ENCODE measurements at places on chromosomes 12 and 14. TPM values are rescaled to one million over a fixed set of nuclear protein-coding genes. Genes with fewer than 3 reads are reported as not detected.
A peak's percentile ranks its signal among the peaks of the same experiment; 100 is the strongest.

GRCh38 chr12:72025524-72025923 is 86.9 kb downstream of the TPH2 start:
- peak; percentile 16 for DNase-seq

- DNase-seq = peak; percentile 68
These were observed 69.6 kb upstream of the AEBP2 start for GRCh38 chr12:19369691-19370148.

DNA sequence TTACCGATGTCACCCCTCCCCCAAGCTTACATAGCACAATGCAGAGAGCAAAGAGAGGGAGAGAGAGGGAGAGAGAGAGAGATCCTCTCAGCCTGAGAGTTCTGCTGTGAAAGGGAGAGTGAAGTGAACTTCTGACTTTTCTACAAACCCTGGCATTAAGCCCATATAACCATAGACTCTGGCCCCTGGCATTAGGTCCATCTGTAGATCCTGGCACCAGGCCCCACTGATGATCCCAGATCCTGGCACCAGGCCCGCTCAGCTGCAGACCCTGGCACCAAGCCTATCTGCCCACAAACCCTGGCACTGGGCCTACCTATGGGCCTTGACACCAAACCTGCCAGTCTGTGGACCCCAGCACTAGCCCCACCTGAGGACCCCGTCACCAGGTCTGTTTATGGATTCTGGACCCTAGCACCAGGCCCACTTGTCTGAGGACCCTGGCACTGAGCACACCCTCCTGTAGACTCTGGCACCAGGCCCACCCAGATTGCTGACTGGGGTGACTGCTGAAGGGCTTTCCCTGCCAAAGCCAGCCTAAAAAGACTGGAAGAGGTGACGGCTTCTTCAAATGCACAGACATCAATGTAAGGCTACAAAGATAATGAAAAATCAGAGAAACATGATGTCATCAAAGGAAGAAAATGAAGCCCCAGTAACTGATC is 14.5 kb upstream of the KRT83 start:
- DNase-seq = no peak

DNA sequence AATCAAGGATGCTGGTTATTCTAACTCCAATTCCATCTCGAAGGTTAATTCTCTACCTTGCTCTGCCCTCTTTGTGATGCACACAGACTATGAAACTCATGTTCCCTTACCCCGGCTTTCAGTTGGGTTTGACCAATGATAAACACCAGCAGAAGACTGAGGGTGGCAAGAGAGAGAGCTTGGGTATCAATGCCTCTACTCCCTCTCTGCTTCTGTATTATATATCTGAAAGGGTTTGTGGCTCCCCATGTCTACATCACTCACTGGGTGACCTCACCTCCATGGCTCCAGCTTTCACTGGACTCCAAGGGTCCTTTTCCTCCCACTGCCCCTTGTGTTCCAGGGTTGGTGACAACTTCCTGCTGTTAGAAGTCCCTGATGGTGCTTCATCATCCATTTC is 659.0 kb upstream of the TBX3 start:
- no peak for DNase-seq

- DNase-seq = no peak
These were observed 13.3 kb upstream of the BDKRB2 start for GRCh38 chr14:96191353-96191752.

DNA sequence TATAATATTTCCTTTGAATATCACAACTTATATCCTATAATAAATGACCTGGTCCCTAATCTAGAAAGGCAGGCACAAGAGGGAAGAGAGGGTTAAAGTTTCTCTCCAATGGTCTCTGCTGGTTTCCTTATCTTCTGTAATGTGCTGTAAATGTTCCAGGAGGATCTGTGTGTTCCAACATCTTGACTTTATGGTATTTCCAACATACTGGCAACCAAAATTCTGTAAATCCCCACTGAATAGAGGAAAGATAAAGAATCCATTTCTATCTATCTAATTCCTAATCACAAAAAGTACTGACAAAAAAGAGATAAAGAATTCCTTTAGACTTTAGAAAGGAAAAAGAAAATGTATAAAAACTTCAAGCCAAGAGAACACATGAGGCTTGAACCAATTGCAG is 146.4 kb upstream of the CCDC198 start:
- DNase-seq = no peak

DNA sequence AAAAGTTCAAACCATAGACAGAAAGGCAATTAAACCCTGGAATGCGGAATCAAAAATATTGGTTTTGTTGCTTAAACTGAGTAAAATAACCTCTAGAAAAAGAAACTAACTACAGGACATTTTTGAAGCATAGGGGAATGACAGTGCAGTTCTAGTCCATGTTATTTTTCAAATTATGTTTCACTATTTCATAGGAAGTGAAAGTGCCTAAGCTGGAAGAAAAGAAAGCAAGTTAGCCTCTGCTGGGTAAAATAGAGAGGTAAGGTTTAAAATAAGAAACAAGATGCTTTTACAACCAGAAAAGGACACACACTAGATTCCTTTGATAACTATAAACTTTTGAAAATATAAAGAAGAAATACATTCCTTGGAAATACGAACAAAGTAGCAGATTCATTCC is 1.1 kb downstream of the CLECL1 start:
- no peak for DNase-seq

DNA sequence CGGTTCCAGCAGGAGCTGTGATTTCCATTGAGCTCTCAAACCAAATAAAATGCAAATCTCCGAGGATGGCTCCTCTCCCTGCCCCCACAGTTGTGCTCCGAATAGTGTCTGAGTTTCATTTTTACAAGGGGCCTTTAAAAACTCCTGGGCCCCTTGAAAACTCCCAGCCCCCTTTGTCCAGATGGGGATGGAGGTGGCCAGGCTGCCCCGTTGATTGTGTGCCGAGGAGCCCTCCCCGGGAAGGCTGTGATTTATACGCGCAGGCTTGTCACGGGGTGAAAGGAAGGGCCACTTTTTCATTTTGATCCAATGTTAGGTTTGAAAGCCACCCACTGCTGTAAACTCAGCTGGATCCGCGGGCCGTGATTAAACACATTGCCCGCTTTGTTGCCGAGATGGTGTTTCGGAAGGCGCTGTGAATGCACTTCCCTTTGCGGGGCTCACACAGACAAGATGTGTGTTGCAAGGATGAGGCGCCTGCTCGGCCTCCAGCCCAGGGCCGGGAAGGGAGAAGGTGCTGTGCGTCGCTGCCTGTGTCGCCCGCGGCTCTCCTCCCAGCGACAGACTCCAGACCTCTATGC is 98.8 kb downstream of the TMEM132C start:
- DNase-seq = no peak

DNA sequence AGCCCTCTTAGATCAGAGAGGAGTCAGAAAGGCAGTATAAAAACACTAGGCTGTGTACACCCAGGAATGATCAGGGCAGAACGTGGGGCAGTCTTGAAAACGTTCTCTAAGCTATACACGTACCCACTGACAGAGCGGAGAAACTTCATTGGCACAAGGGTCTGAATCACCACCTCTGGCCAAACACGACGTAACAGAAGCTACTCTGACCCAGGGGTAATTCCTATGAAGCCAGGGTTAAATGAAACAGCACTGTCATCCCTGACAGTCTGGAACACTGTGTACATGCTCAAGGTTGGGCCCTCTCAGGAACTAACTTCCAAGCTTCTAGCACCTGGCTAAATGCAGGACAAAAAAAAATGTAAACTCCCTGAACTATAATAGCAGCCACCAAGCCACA is 38.4 kb downstream of the PARP11 start:
- no peak for DNase-seq

- peak; percentile 96 for DNase-seq
These were observed 190.4 kb downstream of the PPM1H start for GRCh38 chr12:62744551-62744950.

DNA sequence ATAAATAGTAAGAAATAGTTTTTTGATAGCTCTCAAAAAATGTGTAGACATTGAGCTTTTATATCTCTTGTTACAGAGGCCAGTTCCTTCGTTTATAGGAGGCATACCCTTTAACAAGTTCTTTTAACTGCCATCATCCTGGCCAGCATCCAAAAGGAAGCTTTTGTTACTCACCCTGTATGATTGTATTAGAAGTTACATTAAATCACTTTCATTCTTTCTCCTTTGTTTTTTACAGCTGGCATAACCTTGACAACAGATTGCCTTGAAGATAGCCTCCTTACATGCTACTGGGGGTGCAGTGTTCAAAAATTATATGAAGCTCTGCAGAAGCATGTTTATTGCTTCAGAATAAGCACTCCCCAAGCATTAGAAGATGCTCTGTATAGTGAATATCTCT is 20.1 kb downstream of the CGRRF1 start:
- DNase-seq = peak; percentile 40

- peak; percentile 91 for DNase-seq
These were observed 820 bp upstream of the SMAGP start for GRCh38 chr12:51270951-51271518.

GRCh38 chr12:47997321-47997720 is 7.0 kb downstream of the COL2A1 start:
- DNase-seq = no peak

GRCh38 chr12:70812136-70812535 is 108.4 kb downstream of the PTPRR start:
- no peak for DNase-seq

- no peak for DNase-seq
These were observed 27.6 kb downstream of the ETV6 start for GRCh38 chr12:11677093-11677492.

GRCh38 chr12:58504143-58504938 is 416.0 kb downstream of the LRIG3 start:
- DNase-seq = peak; percentile 30

GRCh38 chr14:63492391-63492790 is 50.8 kb downstream of the PPP2R5E start:
- DNase-seq = peak; percentile 24

DNA sequence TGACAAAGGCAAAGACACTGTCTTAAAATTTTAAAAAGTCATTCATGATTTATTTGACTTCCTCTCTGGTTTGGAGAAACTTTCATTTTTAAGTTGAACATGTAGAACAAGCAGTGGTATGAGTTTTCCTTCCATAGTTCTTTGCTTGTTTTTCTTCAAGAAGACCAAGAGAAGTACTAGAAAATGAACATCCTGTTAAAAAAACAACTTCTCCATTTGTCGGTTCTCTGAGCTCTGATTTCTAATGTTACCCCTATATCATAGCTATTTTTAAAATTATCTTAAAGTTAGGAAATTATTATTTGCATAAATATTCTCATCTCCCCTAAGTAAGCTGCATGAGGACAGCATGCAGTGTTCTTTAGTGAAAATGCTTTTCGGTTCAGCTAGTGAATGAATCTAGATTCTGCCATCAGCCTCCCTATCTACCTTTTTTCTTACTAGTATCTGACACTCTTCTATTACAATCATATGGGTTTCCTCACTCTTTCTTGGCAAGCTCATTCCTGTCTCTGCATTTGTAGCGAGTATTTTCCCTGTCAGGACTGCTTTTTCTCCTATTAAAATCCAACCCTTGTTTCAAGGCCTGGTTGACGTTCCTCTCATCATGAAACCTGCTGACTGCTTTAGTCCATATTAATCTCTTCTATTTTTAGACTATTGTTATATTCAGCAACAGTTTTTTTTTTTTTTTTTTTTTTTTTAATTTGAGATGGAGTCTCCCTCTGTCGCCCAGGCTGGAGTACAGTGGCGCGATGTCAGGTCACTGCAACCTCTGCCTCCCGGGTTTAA is 15.8 kb downstream of the DIP2B start:
- no peak for DNase-seq

- no peak for DNase-seq
These were observed 265.6 kb upstream of the FAR2 start for GRCh38 chr12:28883406-28883997.

DNA sequence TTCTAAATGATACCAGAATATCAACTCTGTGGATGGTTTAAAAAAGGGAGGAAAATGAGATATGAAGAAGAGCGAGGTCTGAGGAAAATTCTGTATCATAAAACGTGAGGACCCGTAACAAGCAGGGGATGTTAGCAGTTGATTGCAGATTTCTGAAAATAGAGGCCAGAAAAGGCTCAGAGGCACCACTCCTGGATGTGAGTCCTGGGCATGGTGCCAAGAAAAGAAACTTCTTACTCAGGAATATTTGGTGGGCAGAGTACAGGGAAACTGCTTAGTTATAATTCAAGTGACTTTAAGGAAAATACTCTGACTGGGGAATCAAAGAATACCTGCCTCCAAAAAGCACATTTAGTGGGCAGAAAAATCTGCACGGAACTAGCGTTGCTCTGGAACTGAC is 85.5 kb downstream of the PRICKLE1 start:
- no peak for DNase-seq

DNA sequence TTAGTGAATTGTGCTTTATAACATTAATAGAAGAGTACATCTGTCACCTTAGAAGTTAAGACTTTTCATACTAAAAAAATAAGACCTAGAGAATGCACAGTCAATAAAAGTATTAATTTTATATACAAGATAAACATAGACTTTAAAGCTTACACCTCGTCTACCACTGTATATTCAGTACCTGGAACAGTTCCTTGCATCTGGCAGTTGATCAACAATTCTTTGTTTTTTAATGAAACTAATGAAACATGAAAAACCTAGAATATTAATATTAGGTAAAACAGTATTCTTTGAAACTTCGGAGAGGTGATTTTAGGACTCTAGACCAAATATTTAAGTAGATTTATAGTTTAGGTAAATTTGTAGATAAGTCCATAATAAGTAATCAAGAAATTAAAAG is 4.3 kb downstream of the GOLT1B start:
- no peak for DNase-seq

DNA sequence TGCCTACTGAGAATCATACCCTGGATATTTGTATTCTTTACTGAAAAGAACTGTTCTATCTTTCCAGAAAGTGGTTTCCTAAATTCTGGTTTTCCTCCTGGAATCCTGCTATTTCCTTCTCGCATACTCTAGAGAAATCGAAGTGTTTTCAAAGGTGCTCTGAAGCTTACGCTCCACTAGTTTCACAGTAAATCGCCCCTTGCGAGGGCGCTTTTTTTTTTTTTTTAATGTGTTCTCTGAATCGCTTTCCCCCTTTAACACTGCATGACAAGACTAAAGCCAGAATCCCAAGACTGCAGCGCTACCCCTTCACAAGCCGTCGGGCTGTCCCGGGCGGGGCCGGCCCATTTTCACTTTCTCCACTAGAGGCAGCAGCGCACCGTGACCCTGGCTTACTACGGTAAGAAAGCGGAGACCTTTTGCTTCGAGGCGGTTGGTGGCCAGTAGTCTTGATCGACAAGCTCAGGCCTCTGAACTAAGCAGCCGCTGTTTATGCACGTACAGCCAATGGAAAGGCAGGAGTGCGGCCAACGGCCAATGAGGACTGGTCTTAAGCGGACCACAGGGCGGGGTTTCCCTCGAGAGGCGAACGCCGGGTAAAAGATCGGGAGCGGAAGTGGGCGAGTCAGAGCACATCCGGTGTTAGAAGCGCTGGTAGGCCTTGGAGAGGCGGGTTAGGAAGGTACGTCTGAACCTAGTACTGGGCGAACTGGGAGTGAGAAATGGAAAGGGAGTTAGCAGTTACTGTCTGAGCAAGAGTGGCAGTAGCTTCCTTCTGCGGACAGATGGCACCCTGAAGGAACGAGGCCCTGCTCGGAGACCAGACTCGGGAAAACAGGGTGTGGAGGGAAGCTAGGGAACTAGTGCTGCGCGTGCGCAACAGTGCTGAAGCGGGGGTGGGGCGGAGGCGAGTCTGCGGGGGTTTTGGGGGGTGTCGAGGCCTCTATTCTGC is at the start of gene TMBIM6:
TMBIM6 (plus strand) TSS at position 628 of the 952 bp plus-strand sequence. CDS start 10,937 bp downstream, outside the sequence.
- peak; percentile 100 for DNase-seq

Gene MYO1H
- not detected for total RNA-seq

Gene PTGDR
- not detected for total RNA-seq

Gene BATF
- total RNA-seq = not detected
